ENCODE measurements at places on chromosomes 5 and 9. TPM values are rescaled to one million over a fixed set of nuclear protein-coding genes. Genes with fewer than 3 reads are reported as not detected.

The MYOT gene
- not detected for total RNA-seq

The PRRX2 gene
- total RNA-seq: 0.99 TPM

The SH3TC2 gene
- total RNA-seq: not detected

The PCDHB6 gene
- not detected for total RNA-seq

The OR2V1 gene
- total RNA-seq: not detected

Data from activated CD8-positive, alpha-beta memory T cell treated with anti-CD3 and anti-CD28 coated beads for 36 hours (primary cell).